ENCODE measurements at places on chromosomes 5 and 9. TPM values are rescaled to one million over a fixed set of nuclear protein-coding genes. Genes with fewer than 3 reads are reported as not detected.

DNA sequence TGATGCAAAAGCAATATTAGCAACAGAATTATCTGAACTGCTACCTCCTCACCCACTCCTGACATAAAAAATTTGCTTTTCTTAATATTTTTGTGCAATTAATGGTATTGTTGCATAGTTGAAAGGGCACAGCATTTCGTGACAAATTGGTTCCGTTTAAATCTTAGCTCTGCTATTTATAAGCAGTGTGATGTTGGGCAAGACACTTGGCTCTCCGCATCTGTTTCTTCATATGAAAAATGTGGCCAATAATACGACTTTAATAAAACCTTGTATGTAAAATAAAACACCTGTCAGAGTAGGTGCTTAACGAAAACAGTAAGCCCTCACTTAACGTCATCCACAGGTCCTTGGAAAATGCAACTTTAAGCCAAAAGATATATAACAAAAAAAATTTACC lies 4.2 kb downstream of the TMEM167A start:
- no peak overlapping the region for H3K4me3 ChIP-seq
- H3K4me1 ChIP-seq, result peaks cover 57% of the 10 kb centered on the region
- DNase-seq, result no peak

GRCh38 chr5:10339058-10339811 lies 14.3 kb upstream of the MARCHF6 start:
- peaks cover 18% of the 10 kb centered on the region for H3K27me3 ChIP-seq
- no peaks in the 10 kb centered on the region for H3K4me1 ChIP-seq
- DNase-seq, result no peak

DNA sequence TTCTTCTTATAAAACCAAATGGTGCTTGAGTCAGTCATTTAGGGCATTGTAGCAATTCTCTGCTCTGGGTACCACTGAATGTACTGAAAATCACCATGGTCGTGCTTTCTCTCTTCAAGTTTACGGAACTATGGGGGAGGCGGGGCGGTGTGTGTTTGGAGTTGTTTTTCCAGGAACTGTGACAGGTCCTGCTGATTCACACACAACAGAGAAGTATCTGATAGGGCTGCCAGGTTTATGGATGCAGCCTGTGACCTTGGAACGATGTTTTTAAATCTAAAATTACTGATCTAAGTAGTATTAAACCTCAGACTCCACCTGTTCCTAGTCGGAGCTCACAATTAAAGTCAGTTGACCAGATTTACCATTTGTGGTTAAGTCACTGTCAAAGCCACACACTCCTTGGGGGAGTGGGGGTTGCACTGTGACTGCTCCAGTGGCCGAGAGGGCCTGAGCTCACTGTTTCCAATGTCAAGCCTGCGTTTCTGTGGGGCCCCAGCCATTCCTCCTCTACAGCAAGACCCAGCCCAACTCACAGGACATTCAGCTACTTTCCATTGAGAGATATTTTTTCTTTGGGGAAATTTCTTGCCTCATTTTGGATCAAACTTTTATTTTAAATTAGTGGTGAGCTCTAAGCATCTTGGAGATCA lies 44.4 kb downstream of the GADD45G start:
- H3K36me3 ChIP-seq, result no peaks in the 10 kb centered on the region
- no peak overlapping the region for H3K27ac ChIP-seq
- H3K4me1 ChIP-seq, result peaks cover 25% of the 10 kb centered on the region
- no peaks in the 10 kb centered on the region for H3K27me3 ChIP-seq

- DNase-seq, result no peak
- no peaks in the 10 kb centered on the region for H3K36me3 ChIP-seq
- H3K27me3 ChIP-seq, result no peaks in the 10 kb centered on the region
- no peak overlapping the region for H3K27ac ChIP-seq
- H3K4me1 ChIP-seq, result peaks cover 9% of the 10 kb centered on the region
- H3K4me3 ChIP-seq, result no peak overlapping the region
Observed at GRCh38 chr5:50697739-50698138, 31.3 kb downstream of the PARP8 start.

DNA sequence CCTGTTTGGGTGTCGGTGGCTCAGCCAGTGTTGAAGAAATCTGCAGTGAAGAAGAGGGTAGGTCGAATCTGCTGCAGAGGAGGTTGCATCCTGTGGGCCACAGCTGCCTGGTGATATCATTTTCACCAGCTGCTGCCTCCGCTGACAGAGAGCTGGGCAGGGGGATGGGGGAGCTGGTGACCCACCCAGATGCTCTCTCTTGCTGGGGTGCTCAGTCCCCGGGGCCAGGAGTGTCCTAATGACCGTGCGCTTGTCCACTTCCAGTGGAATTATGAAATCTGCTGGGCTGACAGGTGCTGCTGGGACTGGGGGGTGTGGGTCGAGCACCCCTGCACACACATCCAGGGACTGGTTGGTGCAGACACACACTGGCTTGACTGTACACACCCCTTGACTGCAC lies 83.2 kb upstream of the IRX4 start:
- no peaks in the 10 kb centered on the region for H3K36me3 ChIP-seq
- no peak overlapping the region for H3K27ac ChIP-seq
- H3K27me3 ChIP-seq, result peaks cover 30% of the 10 kb centered on the region
- no peaks in the 10 kb centered on the region for H3K4me1 ChIP-seq

GRCh38 chr5:171841984-171842776 lies 56.6 kb downstream of the SMIM23 start:
- H3K4me1 ChIP-seq, result no peaks in the 10 kb centered on the region
- no peak for DNase-seq
- H3K27me3 ChIP-seq, result no peaks in the 10 kb centered on the region
- no peak overlapping the region for H3K27ac ChIP-seq
- no peak overlapping the region for H3K4me3 ChIP-seq

DNA sequence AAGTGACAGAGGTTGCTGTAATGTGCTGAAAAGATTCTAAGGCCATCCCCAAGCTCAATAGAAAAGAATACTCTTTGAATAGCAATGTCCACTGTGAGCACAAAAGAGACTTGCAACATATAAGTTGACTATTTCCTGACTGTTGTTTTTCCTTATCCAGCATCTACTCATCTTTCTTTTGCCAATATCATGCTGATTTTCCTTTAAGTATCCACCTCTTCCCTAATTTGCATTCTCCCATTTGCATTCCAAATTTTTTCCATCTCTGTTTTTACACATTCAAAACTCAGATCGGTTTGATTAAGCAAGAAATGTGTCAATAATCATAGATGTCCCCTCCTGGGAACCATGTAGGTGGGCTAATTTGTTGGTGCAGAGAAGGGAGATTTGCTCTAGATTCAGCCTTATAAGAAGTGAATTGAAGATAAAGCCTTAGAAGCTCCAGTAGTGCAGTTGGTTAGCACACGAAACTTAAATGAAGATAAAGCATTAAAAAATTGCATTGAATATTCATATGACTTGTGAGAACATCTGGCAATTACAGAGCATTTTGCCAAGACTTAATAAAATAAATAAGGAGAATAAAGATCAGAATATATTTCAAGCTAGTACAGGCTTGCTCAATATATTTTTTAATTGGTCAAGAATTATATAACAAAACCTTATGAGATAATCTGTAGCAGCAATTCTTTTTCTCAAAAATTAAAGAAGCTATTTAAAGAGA lies 267.6 kb downstream of the TMEM167A start:
- H3K4me1 ChIP-seq, result peaks cover 1% of the 10 kb centered on the region
- H3K27me3 ChIP-seq, result no peaks in the 10 kb centered on the region
- no peak overlapping the region for H3K4me3 ChIP-seq
- no peaks in the 10 kb centered on the region for H3K36me3 ChIP-seq
- DNase-seq, result no peak
- no peak overlapping the region for H3K27ac ChIP-seq

DNA sequence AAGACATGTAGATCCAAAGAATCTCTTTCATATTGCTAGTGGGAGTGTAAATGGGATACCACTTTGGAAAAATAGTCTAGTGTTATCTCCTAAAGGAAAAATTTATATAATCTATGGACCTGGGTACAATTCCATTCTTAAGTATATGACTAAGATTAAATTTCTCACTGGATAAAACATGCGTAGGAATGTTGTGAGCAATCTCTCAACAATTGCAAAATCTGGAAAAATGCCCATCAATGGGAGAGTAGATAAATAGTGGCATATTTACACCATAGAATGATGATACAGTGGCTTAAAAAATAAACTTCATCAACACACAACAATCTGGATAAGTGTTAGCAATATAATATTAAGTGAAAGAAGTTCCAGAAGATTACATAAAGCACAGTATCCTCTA lies 469.5 kb downstream of the MAN2A1 start:
- no peaks in the 10 kb centered on the region for H3K27me3 ChIP-seq
- no peak overlapping the region for H3K4me3 ChIP-seq
- no peaks in the 10 kb centered on the region for H3K36me3 ChIP-seq
- DNase-seq, result no peak

The PTGES2 gene
- total RNA-seq, result 70.0 TPM

DNA sequence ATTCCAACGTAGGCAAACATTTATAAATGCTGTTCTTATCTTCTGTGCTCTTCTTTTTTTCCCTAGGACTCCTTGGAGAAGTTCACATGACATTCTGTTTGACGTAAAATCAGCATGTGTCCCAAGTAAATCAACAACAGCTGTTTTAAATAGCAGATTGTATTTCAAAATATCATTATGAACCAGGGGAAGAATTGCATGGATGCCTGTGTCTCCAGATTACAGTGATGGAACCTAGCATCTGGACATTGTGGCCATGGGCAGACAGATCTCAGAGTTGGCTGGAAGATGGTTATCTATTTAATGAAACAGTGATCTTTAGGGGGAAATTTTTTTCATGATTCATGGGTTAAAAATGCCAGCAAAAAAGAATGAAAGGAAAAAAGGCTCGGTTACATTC lies 222.0 kb downstream of the MAN2A1 start:
- no peak overlapping the region for H3K4me3 ChIP-seq
- no peak for DNase-seq
- no peak overlapping the region for H3K27ac ChIP-seq

The C5orf52 gene
- not detected for total RNA-seq

The PCDHB15 gene
- total RNA-seq, result 2.4 TPM
